ENCODE measurements at places on chromosomes 6 and 20. TPM values are rescaled to one million over a fixed set of nuclear protein-coding genes. Genes with fewer than 3 reads are reported as not detected.

The THEMIS gene
- not detected for total RNA-seq

The CGA gene
- 4.6 TPM for total RNA-seq

The CDH26 gene
- total RNA-seq, result not detected

The SIRPB2 gene
- total RNA-seq, result not detected

Measured in myometrial cell (primary cell).